ENCODE measurements at places on chromosomes 3 and 15. TPM values are rescaled to one million over a fixed set of nuclear protein-coding genes. Genes with fewer than 3 reads are reported as not detected.

Gene C2CD4A
- 0.12 TPM for total RNA-seq

Gene DNAH12
- under 0.01 TPM for total RNA-seq

Gene MYH15
- 0.62 TPM for total RNA-seq

Gene LSG1
- total RNA-seq, result 36.6 TPM

Gene MASP1
- total RNA-seq, result 56.8 TPM

Gene P2RY14
- total RNA-seq, result not detected

Gene ZNF620
- total RNA-seq, result 0.87 TPM

Gene ZPLD1
- 0.62 TPM for total RNA-seq

Gene LSMEM2
- not detected for total RNA-seq
